GM04504 (cell line): ENCODE measurements at places on chromosomes 7 and 10.

DNA sequence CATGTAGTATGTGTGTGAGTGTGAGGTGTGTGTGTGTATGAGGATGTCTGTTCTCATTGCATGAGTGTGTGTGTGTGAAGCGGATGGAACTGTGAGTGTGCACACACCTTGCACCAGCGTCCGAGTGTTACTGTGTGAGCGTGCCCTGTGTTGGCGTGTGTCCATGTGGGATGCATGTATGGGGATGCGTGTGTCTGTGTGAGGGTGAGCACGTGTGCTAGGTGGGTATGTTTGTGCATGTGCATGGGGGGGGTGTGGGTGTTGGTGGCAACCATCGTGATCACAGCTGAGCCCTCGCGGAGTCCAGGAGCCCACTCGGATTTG is 6.4 kb downstream of the KNDC1 start:
- no peak for DNase-seq

- no peak for DNase-seq
Measured at GRCh38 chr10:112490545-112490944, 43.5 kb downstream of the VTI1A start.

GRCh38 chr10:114714281-114714741 is 56.2 kb upstream of the ABLIM1 start:
- DNase-seq = no peak

- no peak for DNase-seq
Measured at GRCh38 chr10:17143055-17143690, 13.6 kb upstream of the CUBN start.

DNA sequence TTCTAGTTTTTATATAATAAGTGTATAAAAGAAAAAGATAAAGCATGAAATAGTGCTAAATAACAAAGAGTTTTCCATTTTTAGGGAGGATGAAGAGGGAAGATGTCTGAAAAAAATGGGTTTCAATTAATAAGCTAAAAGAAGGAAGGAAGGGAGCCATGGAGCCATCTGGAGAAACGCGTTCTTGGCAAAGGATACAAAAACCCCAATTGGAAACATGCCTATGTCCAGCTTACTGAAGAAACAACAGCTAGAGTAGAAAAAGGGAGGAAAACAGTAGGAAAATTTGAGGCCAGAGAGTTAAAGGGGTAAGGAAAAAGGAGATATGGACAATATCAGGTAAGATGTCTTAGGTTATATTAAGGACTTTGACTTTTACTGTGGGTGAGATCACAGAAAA is 416.2 kb upstream of the GHITM start:
- no peak for DNase-seq

- no peak for DNase-seq
Measured at GRCh38 chr7:23491502-23491901, 21.2 kb upstream of the IGF2BP3 start.

- DNase-seq = no peak
Measured at GRCh38 chr10:86195521-86196157, 171.0 kb downstream of the GRID1 start.

DNA sequence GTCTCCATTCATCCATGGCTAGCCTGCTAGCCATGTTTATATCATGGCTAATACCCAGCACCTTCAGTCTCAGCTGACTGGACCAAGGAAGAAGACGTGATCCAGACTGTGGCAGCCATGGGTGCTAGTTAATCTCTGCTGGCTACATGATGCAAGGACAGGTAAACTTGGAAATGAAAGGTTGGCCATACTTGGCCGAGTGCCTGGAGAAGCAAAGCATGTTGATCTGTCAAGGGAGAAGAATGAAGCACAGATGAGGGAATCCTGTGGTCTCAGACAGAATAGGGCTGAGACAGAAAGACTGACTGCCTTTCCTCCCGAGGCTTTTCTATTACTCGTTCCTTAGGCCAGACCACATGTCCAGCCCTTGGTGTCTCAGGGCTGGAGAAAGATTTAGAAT is 41.1 kb downstream of the CPVL start:
- no peak for DNase-seq
